ENCODE measurements at places on chromosomes 13 and 19. TPM values are rescaled to one million over a fixed set of nuclear protein-coding genes. Genes with fewer than 3 reads are reported as not detected.

DNA sequence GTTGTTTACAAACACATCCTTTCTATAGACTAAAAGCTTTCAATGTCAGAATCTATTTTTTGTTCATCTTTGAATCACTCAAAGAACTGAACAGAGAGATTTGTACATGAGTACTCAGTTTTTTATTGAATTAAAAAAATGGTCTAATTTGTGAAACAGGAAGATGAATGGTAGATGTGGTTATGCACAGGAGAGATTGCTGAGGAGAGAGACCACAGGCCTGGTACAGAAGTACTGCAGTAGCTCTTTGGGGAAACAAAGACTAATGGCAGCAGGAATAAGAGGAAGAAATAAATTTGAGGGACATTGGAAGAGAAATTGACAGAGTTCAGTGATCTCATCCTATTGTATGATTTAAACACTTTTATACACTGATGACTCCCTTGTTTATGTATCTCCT is 222.0 kb upstream of the ARGLU1 start:
- H3K27ac ChIP-seq: no peak overlapping the region
- no peaks in the 10 kb centered on the region for H3K36me3 ChIP-seq
- no peaks in the 10 kb centered on the region for H3K4me1 ChIP-seq
- no peak for DNase-seq
- H3K27me3 ChIP-seq: no peaks in the 10 kb centered on the region

GRCh38 chr13:36130552-36131221 is 495 bp downstream of the DCLK1 start:
- H3K27me3 ChIP-seq: peaks cover 40% of the 10 kb centered on the region
- peaks cover 29% of the 10 kb centered on the region for H3K4me1 ChIP-seq
- no peaks in the 10 kb centered on the region for H3K36me3 ChIP-seq
- peak overlapping the region; percentile 75 for H3K27ac ChIP-seq
- DNase-seq: peak; percentile 30
- peak overlapping the region; percentile 69 for H3K4me3 ChIP-seq

GRCh38 chr19:35124098-35125060 is 8.8 kb downstream of the FXYD3 start:
- H3K4me1 ChIP-seq: peaks cover 34% of the 10 kb centered on the region
- peak overlapping the region; percentile 79 for H3K4me3 ChIP-seq
- DNase-seq: peak; percentile 93

The ZFP14 gene
- 2.8 TPM for total RNA-seq

- no peaks in the 10 kb centered on the region for H3K27me3 ChIP-seq
- DNase-seq: no peak
- no peaks in the 10 kb centered on the region for H3K36me3 ChIP-seq
- peak overlapping the region; percentile 87 for H3K27ac ChIP-seq
- H3K4me3 ChIP-seq: peak overlapping the region; percentile 46
These were observed 82.0 kb downstream of the PCDH9 start for GRCh38 chr13:67148161-67148571.

DNA sequence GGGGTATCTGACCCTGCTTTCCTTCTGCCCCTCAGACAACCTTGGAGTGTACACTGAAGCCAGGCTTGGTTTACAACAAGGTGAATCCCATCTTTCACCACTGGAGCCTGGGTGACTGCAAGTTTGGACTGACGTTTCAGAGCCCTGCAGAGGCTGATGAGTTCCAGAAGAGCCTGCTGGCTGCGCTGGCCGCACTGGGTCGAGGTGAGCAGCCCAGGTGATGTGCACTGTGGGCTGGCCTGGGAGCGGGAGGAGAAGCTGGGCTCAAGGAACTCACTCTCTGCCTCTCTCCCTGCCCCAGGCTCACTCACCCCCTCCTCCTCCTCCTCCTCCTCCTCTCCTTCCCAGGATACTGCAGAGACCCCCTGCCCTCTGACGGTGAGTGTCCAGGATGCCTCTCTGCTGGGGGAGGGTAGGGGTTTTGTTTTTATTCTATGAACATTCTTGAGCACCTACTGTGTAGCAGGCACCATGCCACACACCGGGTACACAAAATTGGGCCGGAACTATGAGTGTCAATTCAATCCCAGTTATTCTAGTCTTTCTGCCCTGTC is 3.5 kb downstream of the SPRED3 start:
- peaks cover 50% of the 10 kb centered on the region for H3K27me3 ChIP-seq
- no peak overlapping the region for H3K27ac ChIP-seq
- no peak for DNase-seq
- no peak overlapping the region for H3K4me3 ChIP-seq
- H3K36me3 ChIP-seq: no peaks in the 10 kb centered on the region

- H3K4me1 ChIP-seq: peaks cover 13% of the 10 kb centered on the region
- no peak for DNase-seq
- H3K27ac ChIP-seq: no peak overlapping the region
These were observed 66.1 kb downstream of the ZNF486 start for GRCh38 chr19:20233105-20233504.

DNA sequence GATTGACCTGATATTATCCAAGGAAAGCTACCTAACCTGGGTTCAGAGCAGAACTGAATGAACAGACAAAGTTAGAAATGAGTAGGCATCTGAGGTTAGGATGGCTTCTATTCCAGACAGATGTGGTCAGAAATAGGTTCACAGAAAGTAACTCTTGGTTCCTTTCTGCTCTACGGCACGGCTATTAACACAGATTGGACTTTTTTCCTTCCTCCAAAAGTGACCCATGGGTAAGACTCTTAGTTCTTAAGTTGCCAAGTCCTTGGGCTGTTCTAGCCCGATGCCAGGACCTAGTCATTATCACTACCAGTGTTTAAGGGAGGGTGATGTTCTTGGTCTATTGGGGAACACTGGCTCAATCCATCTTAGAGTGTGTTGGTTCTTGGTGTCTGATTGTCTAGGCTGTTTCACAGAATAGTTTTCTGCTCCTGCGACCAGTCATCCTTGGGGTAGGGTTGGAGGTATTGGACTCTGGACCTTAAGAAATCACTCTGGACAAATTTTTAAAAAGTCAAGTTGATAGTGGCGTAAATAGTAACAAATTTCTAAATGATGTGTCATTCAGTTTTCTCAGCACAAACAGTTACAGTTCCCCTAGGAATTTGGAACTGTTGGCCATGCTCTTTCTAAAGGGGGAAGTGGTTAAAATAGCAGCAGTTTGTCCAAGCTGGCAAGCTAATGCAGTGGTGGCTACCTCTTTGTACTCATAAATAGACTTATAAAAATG is 60.1 kb upstream of the MYCBP2 start:
- no peak overlapping the region for H3K4me3 ChIP-seq
- DNase-seq: no peak

The B3GNT8 gene
- total RNA-seq: 10.3 TPM

DNA sequence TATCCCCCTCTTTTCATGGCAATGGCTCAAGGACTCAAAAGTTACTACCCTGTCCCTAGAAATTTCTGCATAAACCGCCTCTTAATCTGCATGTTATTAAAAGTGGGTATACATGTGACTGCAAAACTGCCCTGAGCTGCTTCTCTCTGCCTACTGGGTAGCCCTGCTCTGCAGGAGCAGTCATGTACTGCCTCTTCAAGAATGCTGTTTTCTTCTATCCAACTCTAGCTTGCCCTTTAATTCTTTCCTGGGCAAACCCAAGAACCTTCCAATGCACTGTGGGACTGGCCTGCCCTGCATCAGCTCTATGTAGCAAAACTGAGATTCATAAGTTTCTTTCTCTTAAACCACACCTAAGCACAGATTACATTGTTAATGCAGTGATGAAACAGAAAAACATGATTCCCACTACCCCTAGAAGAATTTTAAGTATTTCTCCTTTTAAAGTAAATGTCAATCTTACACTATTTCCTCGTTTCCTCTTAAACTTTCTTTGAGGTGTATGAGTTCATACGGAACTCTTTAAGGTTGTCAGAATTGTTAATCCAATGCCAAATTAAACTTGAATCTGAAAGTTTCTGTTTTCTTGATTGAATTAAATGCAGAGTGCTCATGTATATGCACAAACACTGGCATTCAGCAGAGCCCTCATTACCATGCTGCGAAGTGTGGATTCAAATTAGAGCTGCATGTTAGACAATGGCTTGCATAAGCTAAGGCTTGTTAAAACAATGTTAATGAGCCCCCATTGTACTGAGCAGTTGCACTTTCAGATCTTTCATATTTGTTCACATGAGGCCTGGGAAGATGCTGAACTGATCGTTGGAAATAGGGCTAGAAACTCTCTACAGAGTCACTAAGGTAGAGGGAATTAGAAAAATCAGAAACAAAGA is 669.9 kb upstream of the PCDH20 start:
- H3K4me1 ChIP-seq: no peaks in the 10 kb centered on the region
- no peaks in the 10 kb centered on the region for H3K36me3 ChIP-seq

- H3K4me1 ChIP-seq: peaks cover 4% of the 10 kb centered on the region
- DNase-seq: no peak
- H3K27me3 ChIP-seq: no peaks in the 10 kb centered on the region
These were observed 4.2 kb downstream of the TSPAN16 start for GRCh38 chr19:11299946-11300810.

The CABP5 gene
- total RNA-seq: not detected

The CFAP97D2 gene
- total RNA-seq: not detected

GRCh38 chr13:49279885-49280284 is 32.2 kb downstream of the CDADC1 start:
- H3K4me3 ChIP-seq: no peak overlapping the region
- DNase-seq: no peak
- H3K27ac ChIP-seq: no peak overlapping the region
- peaks cover 16% of the 10 kb centered on the region for H3K36me3 ChIP-seq
- H3K4me1 ChIP-seq: peaks cover 9% of the 10 kb centered on the region

DNA sequence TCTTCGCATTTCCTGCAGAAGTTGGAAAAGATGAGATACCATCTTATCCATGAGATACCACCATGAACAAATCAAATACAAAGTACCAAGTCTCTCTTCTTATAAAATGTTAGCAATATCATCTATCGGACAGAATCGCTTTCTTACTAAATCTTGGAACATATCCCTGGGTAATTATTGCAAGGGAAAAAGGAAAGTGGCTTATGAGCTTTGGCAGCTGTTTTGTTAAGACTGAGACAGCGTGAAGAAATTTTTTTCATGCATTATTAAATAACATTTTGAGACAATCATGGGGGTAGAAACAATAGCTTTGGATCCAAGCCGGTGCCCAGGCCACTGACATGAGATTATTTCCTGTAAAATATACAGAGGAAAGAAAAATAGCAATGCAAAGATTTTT is 84.5 kb downstream of the DOCK9 start:
- H3K4me1 ChIP-seq: peaks cover 54% of the 10 kb centered on the region
- H3K36me3 ChIP-seq: peaks cover 46% of the 10 kb centered on the region
- no peak overlapping the region for H3K27ac ChIP-seq
- H3K4me3 ChIP-seq: no peak overlapping the region

DNA sequence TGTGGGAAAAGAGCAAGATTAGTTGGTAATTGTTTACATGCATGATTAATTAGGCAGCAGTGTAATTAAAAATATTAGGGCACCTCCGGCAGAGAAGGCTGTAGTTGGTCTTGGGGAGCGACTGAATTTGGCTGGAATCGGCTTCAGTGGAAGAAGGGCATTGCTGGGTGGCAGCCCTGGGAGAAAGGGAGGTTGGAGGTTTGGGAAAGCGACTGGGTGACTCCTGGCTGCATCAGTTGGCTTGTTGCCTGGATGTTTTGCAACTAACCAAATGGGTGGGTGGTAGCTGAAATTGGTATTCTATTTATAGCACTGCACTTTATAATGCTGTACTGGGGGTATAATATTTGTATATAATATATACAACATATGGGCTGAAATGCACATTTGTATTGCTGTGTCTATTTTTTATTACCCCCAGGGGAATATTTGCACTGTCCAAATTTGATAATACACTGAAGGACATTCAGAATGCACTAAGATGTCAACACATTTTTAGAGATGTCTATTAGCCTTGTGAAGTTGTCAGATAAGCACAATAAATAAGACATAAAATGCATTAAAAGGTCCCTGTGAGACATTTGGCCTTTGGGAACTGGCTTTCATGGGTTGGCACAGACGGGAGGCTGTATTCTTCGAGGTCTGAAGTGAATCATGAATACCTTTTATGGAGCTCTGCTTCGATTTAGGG is 1.7 kb downstream of the B3GLCT start:
- no peak for DNase-seq
- H3K27ac ChIP-seq: peak overlapping the region; percentile 100
- peak overlapping the region; percentile 78 for H3K4me3 ChIP-seq

The TTYH1 gene
- total RNA-seq: 1.9 TPM

GRCh38 chr19:48480558-48481500 is 11.7 kb downstream of the CYTH2 start:
- peaks cover 33% of the 10 kb centered on the region for H3K36me3 ChIP-seq
- H3K4me3 ChIP-seq: peak overlapping the region; percentile 73
- H3K27me3 ChIP-seq: no peaks in the 10 kb centered on the region
- peak overlapping the region; percentile 94 for H3K27ac ChIP-seq
- peaks cover 28% of the 10 kb centered on the region for H3K4me1 ChIP-seq

DNA sequence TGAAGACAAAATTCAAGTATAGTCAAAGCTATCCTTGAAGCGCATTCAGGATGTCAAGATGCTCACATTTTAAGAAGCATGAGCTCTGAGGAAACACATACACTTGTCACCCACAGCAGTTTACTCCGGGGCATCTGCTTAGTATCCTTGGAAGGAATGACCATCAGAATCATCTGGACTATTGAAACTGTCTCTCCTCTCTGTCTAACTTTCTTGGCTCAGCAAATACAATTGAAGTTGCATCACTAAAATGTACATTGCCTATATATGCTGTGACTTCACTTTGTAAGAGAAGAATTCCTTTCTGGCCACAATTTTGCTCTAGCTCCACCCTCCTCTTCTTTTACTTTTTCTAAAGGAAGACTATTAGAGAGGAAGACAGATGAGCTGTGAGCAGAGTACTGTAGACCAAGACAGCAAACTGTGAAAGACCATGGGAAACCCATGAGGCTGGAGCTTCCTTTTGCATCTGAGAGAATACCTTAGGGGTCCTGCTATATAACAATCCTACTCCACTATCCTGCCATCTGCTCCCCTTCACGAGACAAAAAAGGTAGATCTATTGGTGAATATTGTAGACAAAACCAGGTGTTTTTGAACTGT is 906.3 kb downstream of the PCDH9 start:
- DNase-seq: no peak
- H3K27me3 ChIP-seq: no peaks in the 10 kb centered on the region
- H3K4me1 ChIP-seq: no peaks in the 10 kb centered on the region
- no peak overlapping the region for H3K4me3 ChIP-seq
- no peaks in the 10 kb centered on the region for H3K36me3 ChIP-seq
- no peak overlapping the region for H3K27ac ChIP-seq

GRCh38 chr13:100333141-100333540 is 244.2 kb downstream of the PCCA start:
- H3K4me1 ChIP-seq: no peaks in the 10 kb centered on the region
- no peak overlapping the region for H3K27ac ChIP-seq
- H3K27me3 ChIP-seq: no peaks in the 10 kb centered on the region
- no peak overlapping the region for H3K4me3 ChIP-seq
- no peak for DNase-seq

GRCh38 chr19:5789886-5790558 is 941 bp downstream of the DUS3L start:
- H3K27ac ChIP-seq: peak overlapping the region; percentile 99
- no peak for DNase-seq
- H3K36me3 ChIP-seq: peaks cover 50% of the 10 kb centered on the region
- H3K27me3 ChIP-seq: no peaks in the 10 kb centered on the region
- peak overlapping the region; percentile 90 for H3K4me3 ChIP-seq
- peaks cover 14% of the 10 kb centered on the region for H3K4me1 ChIP-seq

GRCh38 chr19:1858412-1859081 is 4.8 kb downstream of the KLF16 start:
- H3K4me3 ChIP-seq: no peak overlapping the region
- no peak for DNase-seq
- peak overlapping the region; percentile 96 for H3K27ac ChIP-seq
- no peaks in the 10 kb centered on the region for H3K27me3 ChIP-seq
- no peaks in the 10 kb centered on the region for H3K36me3 ChIP-seq
- H3K4me1 ChIP-seq: peaks cover 90% of the 10 kb centered on the region

The N4BP2L1 gene
- 4.6 TPM for total RNA-seq

The ZNF57 gene
- 3.2 TPM for total RNA-seq

The GPR183 gene
- total RNA-seq: 1.7 TPM

GRCh38 chr19:29596885-29597525 is 9.1 kb upstream of the POP4 start:
- DNase-seq: no peak
- no peak overlapping the region for H3K4me3 ChIP-seq
- H3K27ac ChIP-seq: no peak overlapping the region
- H3K36me3 ChIP-seq: no peaks in the 10 kb centered on the region
